Natural killer cell (primary cell): ENCODE measurements at places on chromosomes 11 and 22. TPM values are rescaled to one million over a fixed set of nuclear protein-coding genes. Genes with fewer than 3 reads are reported as not detected.
A peak's percentile ranks its signal among the peaks of the same experiment; 100 is the strongest.

DNA sequence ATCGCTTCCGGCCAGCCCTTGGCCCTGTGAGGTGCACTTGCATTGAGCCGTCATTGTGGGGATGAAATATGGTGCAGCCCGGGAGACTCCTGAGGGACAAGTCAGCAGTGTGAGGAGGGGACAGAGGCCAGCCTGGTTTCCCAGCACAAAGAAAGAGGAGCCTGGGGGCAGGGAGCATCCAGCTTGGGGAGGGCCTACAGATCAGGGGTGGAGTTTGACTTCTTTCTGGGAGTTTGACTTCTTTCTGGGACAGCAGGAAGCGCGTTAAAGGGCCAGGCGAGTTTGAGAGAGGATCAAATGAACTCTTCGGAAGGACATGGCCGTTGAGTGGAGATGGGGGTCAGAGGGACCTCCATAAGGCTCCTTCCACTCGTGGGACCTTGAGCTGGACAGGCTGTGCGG lies 91.9 kb downstream of the LRRC32 start:
- no peak for DNase-seq
- H3K4me3 ChIP-seq, result no peak overlapping the region

GRCh38 chr11:36304351-36304750 lies 8.3 kb downstream of the PRR5L start:
- no peaks in the 10 kb centered on the region for H3K4me1 ChIP-seq
- DNase-seq, result no peak
- H3K36me3 ChIP-seq, result no peaks in the 10 kb centered on the region
- H3K27ac ChIP-seq, result no peak overlapping the region

- H3K4me1 ChIP-seq, result no peaks in the 10 kb centered on the region
- H3K27ac ChIP-seq, result no peak overlapping the region
- H3K27me3 ChIP-seq, result peaks cover 7% of the 10 kb centered on the region
- H3K4me3 ChIP-seq, result no peak overlapping the region
- no peak for DNase-seq
Observed at GRCh38 chr22:41555325-41555982, 5.4 kb upstream of the CSDC2 start.

- no peaks in the 10 kb centered on the region for H3K4me1 ChIP-seq
- peaks cover 5% of the 10 kb centered on the region for H3K36me3 ChIP-seq
- H3K4me3 ChIP-seq, result no peak overlapping the region
- H3K27ac ChIP-seq, result no peak overlapping the region
Observed at GRCh38 chr11:488579-488978, 18.5 kb downstream of the RNH1 start.

GRCh38 chr11:90235526-90235925 lies 12.7 kb upstream of the CHORDC1 start:
- no peaks in the 10 kb centered on the region for H3K4me1 ChIP-seq
- H3K27me3 ChIP-seq, result no peaks in the 10 kb centered on the region
- H3K4me3 ChIP-seq, result no peak overlapping the region
- H3K36me3 ChIP-seq, result no peaks in the 10 kb centered on the region

DNA sequence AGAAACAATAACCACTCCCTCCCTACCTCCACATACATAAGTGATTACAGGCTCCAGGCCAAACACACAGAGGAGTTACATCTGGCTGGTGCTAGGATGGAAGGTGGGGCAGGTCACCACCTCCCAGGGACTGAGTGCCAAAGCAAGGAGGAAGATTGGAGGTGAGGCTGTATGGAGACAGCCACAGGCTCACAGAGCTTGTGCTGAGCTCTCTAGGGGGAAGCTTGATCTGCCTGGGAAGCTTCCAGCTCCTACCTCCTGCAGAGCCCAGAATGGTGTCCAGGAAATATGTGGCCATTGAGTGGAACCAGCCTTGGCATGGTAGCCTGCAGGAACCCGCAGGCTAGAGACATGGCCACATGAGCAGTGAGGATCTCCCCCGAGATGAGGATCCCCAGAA lies 3.6 kb upstream of the MED15 start:
- no peak overlapping the region for H3K4me3 ChIP-seq
- H3K27ac ChIP-seq, result no peak overlapping the region
- H3K36me3 ChIP-seq, result no peaks in the 10 kb centered on the region
- no peak for DNase-seq
- no peaks in the 10 kb centered on the region for H3K27me3 ChIP-seq
- peaks cover 15% of the 10 kb centered on the region for H3K4me1 ChIP-seq

DNA sequence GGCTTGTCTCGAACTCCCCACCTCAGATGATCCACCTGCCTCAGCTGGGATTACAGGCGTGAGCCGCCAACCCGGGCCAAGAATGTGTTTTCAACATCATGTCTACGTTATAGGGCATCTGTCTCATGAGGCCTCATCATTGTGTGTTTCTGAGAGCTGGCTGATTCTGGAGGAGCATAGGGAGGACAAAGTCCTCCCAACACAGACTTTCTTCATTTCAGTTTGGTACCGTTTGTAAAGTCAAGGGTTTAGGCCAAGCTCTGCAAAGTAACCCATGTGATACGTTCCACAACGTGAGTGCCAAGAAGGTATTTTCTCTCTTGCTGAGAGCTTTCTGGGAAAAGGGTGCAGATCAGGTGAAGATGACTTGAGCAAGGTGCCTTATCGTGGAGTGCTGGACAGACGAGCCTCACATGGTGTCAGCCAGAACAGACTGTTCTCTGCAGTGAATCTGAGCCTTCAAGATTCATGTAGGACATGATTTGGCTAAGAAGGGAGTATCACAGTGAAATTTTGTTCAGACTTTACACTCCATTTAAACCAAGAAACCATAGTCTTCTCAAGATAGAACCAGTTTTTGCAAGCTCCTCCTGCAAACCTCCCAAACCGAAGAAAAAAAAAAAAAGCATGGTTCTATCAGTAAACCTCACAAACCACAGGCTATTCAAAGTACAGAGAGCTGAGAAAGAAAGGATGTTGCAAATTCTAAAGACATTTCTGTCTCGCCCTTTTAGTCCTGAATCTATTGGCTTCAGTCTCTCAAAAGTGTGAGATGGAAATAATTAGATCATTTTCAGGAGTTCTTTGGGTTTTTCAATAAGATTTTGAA lies 71.7 kb downstream of the DBX1 start:
- peaks cover 18% of the 10 kb centered on the region for H3K4me1 ChIP-seq
- H3K36me3 ChIP-seq, result no peaks in the 10 kb centered on the region
- no peak for DNase-seq
- H3K27ac ChIP-seq, result no peak overlapping the region
- H3K4me3 ChIP-seq, result no peak overlapping the region
- H3K27me3 ChIP-seq, result peaks cover 4% of the 10 kb centered on the region

The SERPINH1 gene
- 5.4 TPM for total RNA-seq

DNA sequence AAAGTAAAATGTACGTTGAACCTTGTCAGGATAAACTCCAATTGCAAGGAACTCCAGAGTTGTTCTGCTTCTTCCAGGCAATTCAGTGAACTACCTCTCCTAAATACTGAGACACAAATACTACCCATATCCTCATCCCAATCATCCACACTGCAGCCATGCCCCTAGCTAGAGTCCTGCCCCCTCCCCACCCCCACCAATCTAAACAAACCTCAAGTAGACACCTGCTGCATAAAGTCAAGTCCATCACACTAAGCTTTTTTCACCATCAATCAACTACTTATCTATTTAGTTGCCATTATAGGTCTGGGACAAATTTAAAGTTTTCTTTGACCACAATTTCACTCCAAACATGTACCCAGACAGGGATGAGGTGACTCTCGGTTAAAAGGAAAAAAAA lies 93.2 kb upstream of the APOA1 start:
- peaks cover 55% of the 10 kb centered on the region for H3K4me1 ChIP-seq
- H3K27ac ChIP-seq, result peak overlapping the region; percentile 95
- peaks cover 3% of the 10 kb centered on the region for H3K36me3 ChIP-seq
- no peaks in the 10 kb centered on the region for H3K27me3 ChIP-seq
- DNase-seq, result no peak

DNA sequence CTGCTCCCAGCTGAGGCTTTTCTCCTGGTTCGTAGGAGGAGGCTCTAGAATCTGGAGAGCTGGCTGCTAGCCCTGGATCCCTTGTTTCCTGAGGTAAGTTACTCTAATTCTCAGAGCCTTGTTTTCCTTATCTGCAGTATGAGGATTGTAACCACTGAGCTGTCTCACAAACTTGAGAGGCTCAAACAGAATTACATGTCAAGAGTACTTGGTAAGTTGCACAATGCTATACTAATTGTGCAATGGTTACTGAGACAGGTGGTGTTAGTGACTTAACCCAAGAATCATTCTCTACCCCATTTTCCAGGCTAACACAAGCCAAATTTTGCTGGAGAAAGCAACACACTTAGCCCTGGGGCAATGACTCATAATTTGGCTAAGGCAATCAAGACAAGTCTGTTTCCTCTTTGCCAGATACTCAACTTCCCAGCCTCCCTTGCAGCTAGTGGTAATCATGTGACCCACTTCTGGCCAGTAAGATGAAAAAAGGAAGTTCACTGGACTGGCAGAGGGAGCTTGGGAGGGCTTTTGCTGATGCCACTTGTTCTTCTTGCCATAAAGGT lies 348.0 kb downstream of the TENM4 start:
- H3K4me3 ChIP-seq, result no peak overlapping the region
- no peak for DNase-seq
- H3K36me3 ChIP-seq, result no peaks in the 10 kb centered on the region
- H3K4me1 ChIP-seq, result no peaks in the 10 kb centered on the region

- no peaks in the 10 kb centered on the region for H3K27me3 ChIP-seq
- H3K4me3 ChIP-seq, result no peak overlapping the region
- no peaks in the 10 kb centered on the region for H3K4me1 ChIP-seq
Observed at GRCh38 chr11:68889948-68890446, 13.6 kb downstream of the MRPL21 start.

- no peak overlapping the region for H3K27ac ChIP-seq
- DNase-seq, result no peak
- no peak overlapping the region for H3K4me3 ChIP-seq
- H3K36me3 ChIP-seq, result no peaks in the 10 kb centered on the region
- peaks cover 10% of the 10 kb centered on the region for H3K4me1 ChIP-seq
- no peaks in the 10 kb centered on the region for H3K27me3 ChIP-seq
Observed at GRCh38 chr11:64621283-64622019, 30.4 kb downstream of the SLC22A12 start.
